ENCODE measurements at places on chromosomes 4 and X.

DNA sequence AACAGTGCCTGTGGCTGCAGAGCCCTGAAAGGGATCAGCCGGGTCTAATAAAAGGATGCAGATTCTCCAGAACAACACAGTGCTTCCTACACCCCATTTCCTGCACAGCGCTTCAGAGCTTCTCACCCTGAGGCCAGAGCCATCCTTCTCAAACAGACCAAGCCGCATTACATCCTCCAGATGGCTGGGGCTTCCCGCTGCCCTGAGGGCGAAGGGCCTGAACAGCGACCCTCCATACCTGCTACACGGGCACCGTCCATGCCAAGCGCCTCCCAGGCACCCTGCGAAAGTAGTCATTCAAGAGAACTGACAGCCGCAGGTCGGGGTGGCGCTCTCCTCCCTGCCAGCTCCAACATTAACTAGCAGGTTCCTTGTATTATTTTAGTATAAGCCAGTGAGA lies 36.5 kb downstream of the ACOX3 start:
- no peak for DNase-seq

DNA sequence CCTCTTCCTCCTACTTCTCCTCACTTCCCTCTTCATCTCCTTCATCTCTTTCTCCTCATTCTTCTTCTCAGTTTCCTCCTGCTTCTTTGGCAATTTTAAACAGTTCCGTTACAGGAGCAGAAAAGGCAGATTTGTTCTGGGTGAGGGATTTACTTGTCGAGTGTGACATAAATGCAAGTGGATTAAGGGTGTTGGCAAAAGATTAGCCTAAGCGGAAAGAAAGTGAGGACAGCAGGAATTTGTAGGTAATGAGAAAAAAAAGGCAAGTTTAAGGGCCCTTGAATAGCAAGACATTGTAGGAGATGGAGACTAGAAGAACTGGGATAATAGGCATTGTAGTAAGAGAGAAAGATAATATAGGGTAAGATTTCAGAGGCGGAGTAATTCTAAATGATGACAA lies 841.6 kb downstream of the RAPGEF2 start:
- DNase-seq = no peak

DNA sequence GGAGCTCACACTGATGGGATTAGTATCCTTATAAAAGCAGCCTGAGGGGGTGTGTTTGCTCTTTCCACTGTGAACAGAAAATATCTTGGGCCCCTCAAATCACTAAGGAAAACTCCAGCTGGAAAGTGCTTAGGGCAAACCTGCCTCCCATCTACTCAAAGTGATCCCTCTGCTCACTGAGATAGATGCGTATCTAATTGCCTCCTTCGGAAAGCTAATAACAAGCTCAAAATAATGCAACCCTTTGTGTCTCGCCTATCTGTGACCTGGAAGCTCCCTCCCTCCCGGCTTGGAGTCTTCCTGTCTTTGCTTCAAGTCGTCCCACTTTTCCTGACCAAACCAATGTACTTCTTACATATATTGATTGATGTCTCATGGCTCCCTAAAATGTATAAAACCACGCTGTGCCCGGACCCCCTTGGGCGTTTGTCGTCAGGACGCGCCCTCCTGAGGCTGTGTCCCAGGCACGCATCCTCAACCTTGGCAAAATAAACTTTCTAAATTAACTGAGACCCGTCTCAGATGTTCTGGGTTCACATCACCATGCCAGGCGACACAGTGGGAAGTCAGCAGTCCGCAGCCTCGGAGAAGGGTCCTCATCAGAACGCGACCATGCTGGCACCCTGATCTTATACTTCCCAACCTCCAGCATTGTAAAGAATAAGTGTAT lies 34.1 kb upstream of the SORCS2 start:
- no peak for DNase-seq

- no peak for DNase-seq
Measured at GRCh38 chr4:153765894-153766293, 6.1 kb upstream of the RNF175 start.

GRCh38 chr4:70838204-70838603 lies 1.5 kb downstream of the GRSF1 start:
- no peak for DNase-seq

DNA sequence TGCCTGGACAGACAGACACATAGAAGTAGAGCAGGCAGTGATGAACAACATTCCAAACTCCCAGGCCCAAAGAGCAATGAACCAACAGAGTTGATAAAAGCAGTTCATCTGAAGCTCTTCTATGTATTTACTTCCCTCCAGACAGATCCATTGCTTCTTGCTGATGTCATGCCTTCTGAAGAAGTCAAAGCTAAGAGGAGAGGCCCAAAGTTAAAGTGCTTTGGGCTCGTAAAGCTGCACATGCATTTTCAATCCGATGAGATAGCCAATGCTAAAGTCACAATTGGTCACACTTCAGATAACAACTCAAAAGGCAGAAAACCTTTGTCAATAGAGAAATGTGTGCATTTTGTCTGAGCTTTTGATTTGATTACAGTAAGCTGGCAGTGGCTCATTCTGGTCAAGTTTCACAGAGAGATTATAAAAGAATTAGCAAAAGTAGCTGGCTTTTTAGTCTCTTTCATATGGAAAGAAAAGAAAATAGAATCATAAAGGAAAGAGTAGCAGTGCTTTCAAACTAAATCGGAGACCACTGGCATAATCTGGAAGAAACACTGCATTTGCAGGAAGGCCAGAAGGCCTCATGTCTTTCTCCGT lies 82.0 kb downstream of the GPC4 start:
- DNase-seq = no peak

DNA sequence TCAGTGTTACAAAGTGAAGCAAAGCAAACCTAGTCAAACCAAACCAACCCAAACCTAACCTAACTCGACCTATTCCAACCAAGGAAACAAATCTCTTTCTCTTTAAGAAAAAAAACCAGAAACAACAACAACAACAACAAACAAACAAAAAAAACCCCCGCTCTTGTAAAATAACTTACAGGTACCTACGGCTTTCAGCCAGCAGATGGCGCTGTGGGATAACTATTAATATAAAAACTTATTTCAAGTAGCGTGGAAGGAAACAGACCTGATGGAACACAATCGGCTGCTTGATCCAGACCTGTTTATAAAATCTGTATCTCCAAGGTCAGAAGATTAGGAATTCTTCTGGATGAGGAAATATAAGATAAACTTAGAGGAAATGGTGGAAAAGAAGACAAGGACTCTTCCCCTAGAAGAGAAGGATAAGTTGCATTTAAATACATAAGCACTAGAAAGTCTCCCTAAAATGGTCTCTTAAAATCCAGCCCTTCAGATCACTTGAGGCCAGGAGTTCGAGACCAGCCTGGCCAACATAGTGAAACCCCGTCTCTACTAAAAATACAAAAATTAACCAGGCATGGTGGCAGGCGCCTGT lies 34.4 kb upstream of the CDKL5 start:
- peak; percentile 62 for DNase-seq

Data from activated gamma-delta T cell treated with anti-CD3 and anti-CD28 coated beads, Interleukin-2, amount 50 U/mL, for 16 hours (primary cell).